ENCODE measurements at places on chromosomes 13 and 19. TPM values are rescaled to one million over a fixed set of nuclear protein-coding genes. Genes with fewer than 3 reads are reported as not detected.

The CLEC17A gene
- not detected for polyA plus RNA-seq

The DHDH gene
- polyA plus RNA-seq = 26.3 TPM

The TSSK6 gene
- polyA plus RNA-seq = 1.4 TPM

- H3K36me3 ChIP-seq = no peaks in the 10 kb centered on the region
- no peak overlapping the region for H3K4me3 ChIP-seq
Observed at GRCh38 chr13:40366119-40366518, 300.3 kb downstream of the FOXO1 start.

DNA sequence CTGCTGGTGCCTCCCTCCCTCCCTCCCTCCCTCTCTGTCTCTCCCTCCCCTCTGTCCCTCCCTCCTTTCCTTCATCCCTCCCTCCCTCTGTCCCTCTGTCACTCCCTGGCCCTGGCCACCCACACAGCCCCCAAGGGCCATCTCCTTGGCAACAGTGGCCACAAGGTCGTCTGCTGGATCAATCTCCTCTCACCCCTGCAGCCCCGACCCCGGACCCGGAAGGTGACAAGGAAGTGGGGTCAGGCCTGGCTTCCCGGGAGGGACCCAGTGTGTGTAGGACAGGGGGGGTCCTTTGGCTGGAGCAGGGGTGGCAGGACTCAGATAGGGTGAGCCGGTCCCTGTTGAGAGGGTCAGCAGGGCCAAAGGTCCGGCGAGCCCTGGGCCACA lies 21.9 kb upstream of the TCF3 start:
- peaks cover 32% of the 10 kb centered on the region for H3K27me3 ChIP-seq
- H3K36me3 ChIP-seq = no peaks in the 10 kb centered on the region
- H3K27ac ChIP-seq = no peak overlapping the region
- H3K4me3 ChIP-seq = no peak overlapping the region
- no peak for DNase-seq
- no peaks in the 10 kb centered on the region for H3K4me1 ChIP-seq

All from kidney (tissue), 22 donors.